ENCODE measurements at places on chromosomes 13 and 19. TPM values are rescaled to one million over a fixed set of nuclear protein-coding genes. Genes with fewer than 3 reads are reported as not detected.

GRCh38 chr13:39506559-39507390 is 96.2 kb downstream of the LHFPL6 start:
- no peak overlapping the region for H3K4me3 ChIP-seq
- H3K27ac ChIP-seq, result no peak overlapping the region
- H3K27me3 ChIP-seq, result peaks cover 4% of the 10 kb centered on the region
- no peaks in the 10 kb centered on the region for H3K36me3 ChIP-seq
- H3K4me1 ChIP-seq, result no peaks in the 10 kb centered on the region
- no peak for DNase-seq

DNA sequence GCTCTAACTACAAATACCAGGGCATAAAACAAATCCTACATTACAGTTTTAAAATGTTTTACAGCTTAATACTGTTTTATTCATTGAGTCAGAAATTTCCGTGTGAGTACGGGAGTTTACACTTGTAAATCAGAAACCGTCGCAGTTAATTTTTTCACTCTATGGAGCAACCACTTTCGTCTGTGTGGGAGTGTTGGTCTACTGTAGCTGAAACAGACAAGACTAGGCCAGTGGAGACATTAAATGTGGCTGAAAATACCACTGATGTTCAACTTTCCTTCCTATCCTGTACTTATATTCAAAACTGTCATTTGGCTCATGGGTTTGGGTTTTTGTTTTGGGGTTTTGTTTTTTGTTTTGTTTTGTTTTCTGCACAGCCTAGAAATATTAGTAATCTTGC is 268.7 kb downstream of the DCT start:
- no peaks in the 10 kb centered on the region for H3K4me1 ChIP-seq
- no peak overlapping the region for H3K27ac ChIP-seq
- no peaks in the 10 kb centered on the region for H3K27me3 ChIP-seq
- no peaks in the 10 kb centered on the region for H3K36me3 ChIP-seq
- DNase-seq, result no peak

DNA sequence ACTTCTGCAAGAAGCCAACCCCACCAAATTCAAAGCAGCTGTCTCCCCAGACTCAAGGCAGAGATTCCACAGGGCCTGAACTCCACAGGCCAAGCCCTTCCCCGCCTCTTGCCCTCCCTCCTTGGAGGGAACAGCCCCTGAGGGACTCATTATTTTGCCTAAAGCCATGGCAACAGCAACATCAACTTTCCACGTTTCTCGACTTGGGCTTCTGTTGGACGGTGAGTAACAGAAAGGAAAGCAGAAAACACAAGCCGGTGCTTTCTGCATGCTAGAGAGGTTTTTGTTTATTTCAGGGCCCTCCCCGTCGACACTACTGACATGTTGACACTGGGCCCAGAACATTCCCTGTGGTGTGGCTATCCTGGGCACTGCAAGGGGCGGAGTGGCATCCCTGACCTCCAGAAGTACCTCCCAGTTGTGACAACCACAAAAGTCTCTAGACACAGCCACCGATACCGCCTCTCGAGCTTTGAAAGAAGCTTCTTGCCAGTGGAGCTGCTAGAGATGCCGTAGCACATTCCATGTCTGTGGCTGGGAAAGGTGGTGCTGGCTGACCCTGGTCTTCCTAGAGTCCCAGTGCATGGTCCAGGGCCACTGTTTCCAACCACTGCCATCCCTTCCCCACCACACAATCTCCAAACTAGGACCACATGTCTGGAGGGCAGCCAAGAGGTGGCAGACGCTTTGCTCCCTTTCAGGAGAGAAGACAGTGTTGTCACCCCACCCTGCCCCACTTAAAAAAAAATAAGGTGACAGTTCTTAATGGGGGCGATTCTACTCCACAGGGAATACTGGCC is 12.8 kb downstream of the CAPS start:
- H3K27ac ChIP-seq, result no peak overlapping the region
- H3K4me1 ChIP-seq, result no peaks in the 10 kb centered on the region
- no peaks in the 10 kb centered on the region for H3K36me3 ChIP-seq

- no peaks in the 10 kb centered on the region for H3K27me3 ChIP-seq
- peak overlapping the region; percentile 59 for H3K27ac ChIP-seq
- H3K4me1 ChIP-seq, result peaks cover 71% of the 10 kb centered on the region
- DNase-seq, result no peak
- H3K4me3 ChIP-seq, result no peak overlapping the region
- no peaks in the 10 kb centered on the region for H3K36me3 ChIP-seq
Measured at GRCh38 chr19:2170987-2171348, 7.2 kb downstream of the DOT1L start.

GRCh38 chr13:66021846-66022245 is 1208.3 kb downstream of the PCDH9 start:
- H3K4me3 ChIP-seq, result no peak overlapping the region
- DNase-seq, result no peak
- H3K4me1 ChIP-seq, result no peaks in the 10 kb centered on the region
- H3K27me3 ChIP-seq, result no peaks in the 10 kb centered on the region
- H3K27ac ChIP-seq, result no peak overlapping the region

- DNase-seq, result no peak
- no peak overlapping the region for H3K27ac ChIP-seq
- H3K4me3 ChIP-seq, result no peak overlapping the region
- no peaks in the 10 kb centered on the region for H3K27me3 ChIP-seq
- no peaks in the 10 kb centered on the region for H3K36me3 ChIP-seq
- peaks cover 35% of the 10 kb centered on the region for H3K4me1 ChIP-seq
Measured at GRCh38 chr19:42468273-42468796, 25.6 kb upstream of the CXCL17 start.

GRCh38 chr13:99191336-99191899 is 9.2 kb upstream of the UBAC2 start:
- H3K36me3 ChIP-seq, result no peaks in the 10 kb centered on the region
- no peak for DNase-seq
- H3K4me1 ChIP-seq, result peaks cover 31% of the 10 kb centered on the region
- peak overlapping the region; percentile 79 for H3K27ac ChIP-seq

DNA sequence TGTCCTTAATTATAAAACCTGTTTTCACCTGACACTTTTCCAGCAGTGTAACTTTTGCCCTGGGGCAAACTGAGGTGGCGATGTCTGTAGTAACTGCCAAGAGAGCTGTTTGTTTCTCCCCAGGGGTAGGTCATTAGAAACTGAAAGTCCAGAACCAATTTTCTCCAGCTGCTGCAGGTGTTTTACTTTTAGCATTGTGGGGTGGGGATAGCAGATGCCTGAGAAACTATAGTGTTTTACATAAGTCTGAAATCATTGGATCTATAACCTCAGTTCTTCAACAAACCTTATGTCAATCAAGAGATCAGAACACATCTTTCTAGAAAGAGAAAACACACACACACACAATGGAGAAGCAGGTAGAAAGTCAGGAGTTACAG is 92.7 kb downstream of the LHFPL6 start:
- H3K27ac ChIP-seq, result no peak overlapping the region
- no peak overlapping the region for H3K4me3 ChIP-seq
- H3K4me1 ChIP-seq, result no peaks in the 10 kb centered on the region
- no peak for DNase-seq

DNA sequence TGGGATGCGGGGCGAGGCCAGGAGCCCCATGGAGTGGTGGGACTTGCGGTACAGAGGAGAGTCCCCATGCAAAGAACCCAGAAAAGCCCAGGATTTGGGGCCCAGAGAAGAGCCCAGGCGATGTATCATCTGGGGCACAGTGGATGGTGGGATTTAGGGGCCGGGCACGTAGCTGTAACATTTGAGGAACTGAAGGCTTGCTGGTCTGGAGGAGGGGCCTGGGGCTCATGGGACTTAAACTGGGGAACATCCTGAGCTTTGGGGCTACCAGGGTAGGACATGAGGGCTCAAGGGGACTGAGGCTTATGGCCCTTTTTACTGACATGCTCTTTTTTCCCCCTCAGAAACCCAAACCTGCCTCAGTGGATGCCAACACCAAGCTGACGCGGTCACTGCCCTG is 13.5 kb downstream of the MED25 start:
- no peak for DNase-seq
- H3K36me3 ChIP-seq, result no peaks in the 10 kb centered on the region
- peak overlapping the region; percentile 37 for H3K27ac ChIP-seq
- H3K4me3 ChIP-seq, result no peak overlapping the region
- no peaks in the 10 kb centered on the region for H3K27me3 ChIP-seq

DNA sequence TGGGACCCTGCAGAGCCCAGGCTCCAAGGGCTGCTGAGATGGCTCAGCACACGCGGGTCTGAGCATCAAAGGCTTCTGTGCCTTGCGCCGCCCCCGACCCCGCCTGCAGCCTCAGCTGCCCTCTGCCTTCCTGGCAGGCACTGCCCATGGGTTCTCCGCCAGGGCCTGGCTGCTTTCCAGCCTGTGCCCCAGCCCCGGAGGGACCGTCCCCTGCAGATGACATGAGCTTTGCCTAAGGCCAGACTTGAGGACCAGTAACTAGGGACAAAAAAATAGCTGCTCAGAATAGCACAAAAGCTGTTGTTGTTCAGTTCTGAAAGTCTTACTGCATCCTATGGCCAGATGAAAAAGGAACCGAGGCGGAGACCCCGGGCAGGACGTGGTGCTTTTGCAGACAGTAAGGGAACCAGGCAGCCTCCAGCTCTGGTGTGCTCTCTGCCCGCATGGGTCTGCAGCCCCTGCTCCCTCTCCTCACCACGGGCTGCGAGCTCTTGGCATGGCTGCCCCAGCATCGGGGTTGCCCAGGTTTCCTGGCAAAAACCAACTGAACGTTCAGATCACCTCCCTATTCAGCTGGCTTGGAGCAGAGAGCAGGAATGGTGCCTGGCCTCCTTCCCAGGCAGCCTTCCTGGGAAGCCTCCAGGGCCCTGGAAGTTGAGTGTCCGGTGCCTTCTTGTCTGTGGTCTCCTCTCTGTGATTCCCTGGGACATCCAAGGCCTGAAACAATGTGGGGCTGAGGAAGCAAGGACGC is 12.5 kb upstream of the CFAP97D2 start:
- peaks cover 40% of the 10 kb centered on the region for H3K4me1 ChIP-seq
- H3K27me3 ChIP-seq, result no peaks in the 10 kb centered on the region
- no peak for DNase-seq
- peak overlapping the region; percentile 35 for H3K27ac ChIP-seq
- no peaks in the 10 kb centered on the region for H3K36me3 ChIP-seq
- no peak overlapping the region for H3K4me3 ChIP-seq

GRCh38 chr13:54884682-54885081 is 1856.1 kb downstream of the OLFM4 start:
- DNase-seq, result no peak
- no peak overlapping the region for H3K27ac ChIP-seq
- H3K27me3 ChIP-seq, result no peaks in the 10 kb centered on the region
- H3K4me1 ChIP-seq, result no peaks in the 10 kb centered on the region
- H3K36me3 ChIP-seq, result no peaks in the 10 kb centered on the region
- no peak overlapping the region for H3K4me3 ChIP-seq

GRCh38 chr13:65368832-65369231 is 1861.3 kb downstream of the PCDH9 start:
- no peaks in the 10 kb centered on the region for H3K4me1 ChIP-seq
- no peak overlapping the region for H3K27ac ChIP-seq
- DNase-seq, result no peak
- H3K27me3 ChIP-seq, result no peaks in the 10 kb centered on the region
- peaks cover 5% of the 10 kb centered on the region for H3K36me3 ChIP-seq
- H3K4me3 ChIP-seq, result no peak overlapping the region

GRCh38 chr13:26895808-26896466 is 135.4 kb upstream of the GPR12 start:
- no peak overlapping the region for H3K4me3 ChIP-seq
- H3K4me1 ChIP-seq, result no peaks in the 10 kb centered on the region
- H3K27me3 ChIP-seq, result peaks cover 20% of the 10 kb centered on the region
- H3K27ac ChIP-seq, result no peak overlapping the region
- no peaks in the 10 kb centered on the region for H3K36me3 ChIP-seq

DNA sequence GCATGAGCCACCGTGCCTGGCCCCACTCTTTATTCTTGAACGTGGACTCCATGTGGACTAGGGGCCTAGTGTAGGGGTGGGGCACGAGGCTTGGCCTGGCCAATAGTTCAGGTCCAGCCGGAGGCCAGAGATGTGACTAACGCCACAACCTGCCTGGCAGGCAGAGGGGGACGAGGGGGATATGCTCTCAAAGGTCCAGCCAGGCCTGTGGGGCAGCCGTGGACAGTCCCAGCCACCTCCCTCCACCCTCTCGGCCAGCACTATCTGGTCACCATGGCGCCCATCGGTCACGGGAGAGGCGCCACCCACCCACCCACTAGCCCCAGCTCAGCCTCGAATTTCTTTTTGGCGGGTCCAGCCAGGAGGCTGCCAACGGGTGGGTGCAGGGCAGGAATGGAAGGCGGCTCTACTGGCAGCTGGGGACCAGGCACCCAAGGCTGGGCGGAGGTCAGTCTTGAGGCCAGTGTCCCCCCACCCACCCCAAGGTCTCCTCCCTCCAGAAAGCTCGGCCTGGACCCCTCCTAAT is 2.2 kb upstream of the CERS1 start:
- no peak overlapping the region for H3K27ac ChIP-seq
- H3K27me3 ChIP-seq, result peaks cover 30% of the 10 kb centered on the region
- no peak overlapping the region for H3K4me3 ChIP-seq
- peaks cover 15% of the 10 kb centered on the region for H3K4me1 ChIP-seq

DNA sequence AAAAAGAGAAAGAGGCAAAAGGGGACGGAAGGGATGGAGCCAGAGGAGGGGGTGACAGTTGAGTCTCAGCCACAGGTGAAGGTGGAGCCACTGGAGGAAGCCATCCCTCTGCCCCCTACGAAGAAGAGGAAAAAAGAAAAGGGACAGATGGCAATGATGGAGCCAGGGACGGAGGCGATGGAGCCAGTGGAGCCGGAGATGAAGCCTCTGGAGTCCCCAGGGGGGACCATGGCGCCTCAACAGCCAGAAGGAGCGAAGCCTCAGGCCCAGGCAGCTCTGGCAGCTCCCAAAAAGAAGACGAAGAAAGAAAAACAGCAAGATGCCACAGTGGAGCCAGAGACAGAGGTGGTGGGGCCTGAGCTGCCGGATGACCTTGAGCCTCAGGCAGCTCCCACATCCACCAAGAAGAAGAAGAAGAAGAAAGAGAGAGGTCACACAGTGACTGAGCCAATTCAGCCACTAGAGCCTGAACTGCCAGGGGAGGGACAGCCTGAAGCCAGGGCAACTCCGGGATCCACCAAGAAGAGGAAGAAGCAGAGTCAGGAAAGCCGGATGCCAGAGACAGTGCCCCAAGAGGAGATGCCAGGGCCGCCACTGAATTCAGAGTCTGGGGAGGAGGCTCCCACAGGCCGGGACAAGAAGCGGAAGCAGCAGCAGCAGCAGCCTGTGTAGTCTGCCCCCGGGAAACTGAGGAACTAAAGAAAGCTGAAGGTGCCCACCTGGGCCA is 2.5 kb downstream of the POLR1G start:
- peaks cover 46% of the 10 kb centered on the region for H3K4me1 ChIP-seq
- H3K36me3 ChIP-seq, result peaks cover 5% of the 10 kb centered on the region
- peaks cover 2% of the 10 kb centered on the region for H3K27me3 ChIP-seq
- no peak for DNase-seq
- H3K27ac ChIP-seq, result peak overlapping the region; percentile 23
- H3K4me3 ChIP-seq, result no peak overlapping the region

- peaks cover 1% of the 10 kb centered on the region for H3K27me3 ChIP-seq
- no peak for DNase-seq
- H3K4me1 ChIP-seq, result peaks cover 2% of the 10 kb centered on the region
- no peak overlapping the region for H3K4me3 ChIP-seq
- no peak overlapping the region for H3K27ac ChIP-seq
Measured at GRCh38 chr13:76756451-76756850, 129.8 kb downstream of the KCTD12 start.

GRCh38 chr19:3005345-3005744 is 23.7 kb downstream of the TLE2 start:
- H3K27ac ChIP-seq, result no peak overlapping the region
- H3K27me3 ChIP-seq, result no peaks in the 10 kb centered on the region
- no peak for DNase-seq

Gene OVOL3
- not detected for total RNA-seq

Gene FXYD3
- not detected for total RNA-seq

Gene ZNF14
- total RNA-seq, result 39.8 TPM

Gene ZFR2
- 0.75 TPM for total RNA-seq

Gene LRRC63
- 0.52 TPM for total RNA-seq

Gene IZUMO2
- total RNA-seq, result not detected

Gene RNF225
- total RNA-seq, result 0.39 TPM

Gene SPACA4
- total RNA-seq, result not detected

Gene KLF12
- total RNA-seq, result 77.9 TPM

Gene C19orf81
- total RNA-seq, result 1.9 TPM

Gene SHISA7
- not detected for total RNA-seq

Measured in naive thymus-derived CD8-positive, alpha-beta T cell (primary cell).